Activated T-helper 2 cell treated with anti-CD3 and anti-CD28 coated beads, Interferon-gamma antibody, Interleukin-2, Interleukin-4, amounts not matched to agents 10 μg/mL and 5 μg/mL and 100 μg/mL, durations not matched to agents 14 hours and 24 hours and 36 hours (primary cell): ENCODE measurements at places on chromosomes 16 and 17. TPM values are rescaled to one million over a fixed set of nuclear protein-coding genes. Genes with fewer than 3 reads are reported as not detected.

DNA sequence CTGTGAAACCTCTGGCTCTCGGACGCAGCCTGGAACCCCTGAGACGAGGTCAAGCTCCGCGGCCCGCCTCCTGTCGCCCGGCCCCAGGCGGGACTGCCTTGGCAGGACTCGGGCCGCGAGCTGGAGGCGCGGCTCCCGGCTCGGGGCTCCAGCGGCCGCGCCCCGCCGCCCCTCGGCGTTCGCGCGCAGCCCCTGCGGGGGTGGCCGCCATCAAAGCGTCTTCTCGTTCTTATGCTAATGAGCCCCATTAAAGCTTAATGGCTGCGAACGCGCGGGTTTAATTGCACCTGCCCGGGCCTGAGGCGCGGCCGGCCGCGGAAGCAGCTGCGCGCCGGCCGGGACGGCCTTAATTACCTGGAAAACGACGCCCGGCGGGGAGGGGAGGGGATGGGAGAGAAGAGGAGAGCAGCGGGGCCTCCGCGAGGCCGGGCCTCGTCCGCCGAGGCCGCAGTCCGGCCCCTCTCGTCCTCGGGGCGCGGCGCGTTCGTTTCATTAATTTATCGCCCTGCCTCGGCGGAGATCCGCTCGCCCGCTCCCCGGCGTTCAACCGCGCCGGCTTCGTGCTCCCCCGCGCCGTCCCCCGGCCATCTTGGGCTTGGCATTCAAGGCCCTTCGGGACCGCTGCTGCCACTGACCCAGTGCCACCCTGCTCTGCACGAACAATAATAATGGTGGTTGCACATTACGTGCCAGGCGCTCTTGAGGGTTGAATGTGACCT is 19.2 kb downstream of the RAI1 start:
- H3K4me3 ChIP-seq, result no peak overlapping the region
- H3K4me1 ChIP-seq, result peaks cover 21% of the 10 kb centered on the region
- no peak overlapping the region for H3K27ac ChIP-seq

The IRF8 gene
- total RNA-seq, result 37.8 and 40.1 TPM in 2 replicates

GRCh38 chr17:45575126-45575885 is 84.8 kb upstream of the PLEKHM1 start:
- no peak for DNase-seq
- no peaks in the 10 kb centered on the region for H3K27me3 ChIP-seq
- H3K4me3 ChIP-seq, result no peak overlapping the region
- H3K36me3 ChIP-seq, result peaks cover 42% of the 10 kb centered on the region
- H3K4me1 ChIP-seq, result peaks cover 47% of the 10 kb centered on the region
- H3K27ac ChIP-seq, result peak overlapping the region; percentile 1

DNA sequence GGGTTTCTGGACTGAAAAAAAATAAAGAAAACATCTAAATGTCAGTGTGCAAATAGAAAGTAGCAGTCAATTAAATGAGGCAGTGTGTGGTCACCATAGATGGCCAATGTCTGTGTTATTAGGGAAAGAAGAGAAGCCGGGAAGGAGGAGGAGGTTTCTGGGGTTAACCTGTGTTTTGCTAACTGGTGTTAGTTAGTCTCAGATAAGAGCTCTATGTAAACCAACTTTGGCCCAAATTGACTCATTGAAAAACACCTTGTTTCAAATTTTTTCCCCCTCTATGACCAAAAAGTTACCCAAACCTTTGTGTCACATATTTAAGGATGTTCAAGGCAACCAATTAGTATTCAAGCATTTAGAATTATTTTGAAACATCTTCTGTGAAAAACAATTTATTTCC is 530.9 kb downstream of the MAF start:
- H3K4me1 ChIP-seq, result peaks cover 59% of the 10 kb centered on the region
- H3K4me3 ChIP-seq, result no peak overlapping the region
- no peak for DNase-seq
- H3K27me3 ChIP-seq, result peaks cover 3% of the 10 kb centered on the region

GRCh38 chr16:64791756-64792155 is 330.1 kb downstream of the CDH11 start:
- DNase-seq, result no peak
- no peaks in the 10 kb centered on the region for H3K27me3 ChIP-seq
- H3K27ac ChIP-seq, result no peak overlapping the region
- no peaks in the 10 kb centered on the region for H3K4me1 ChIP-seq

DNA sequence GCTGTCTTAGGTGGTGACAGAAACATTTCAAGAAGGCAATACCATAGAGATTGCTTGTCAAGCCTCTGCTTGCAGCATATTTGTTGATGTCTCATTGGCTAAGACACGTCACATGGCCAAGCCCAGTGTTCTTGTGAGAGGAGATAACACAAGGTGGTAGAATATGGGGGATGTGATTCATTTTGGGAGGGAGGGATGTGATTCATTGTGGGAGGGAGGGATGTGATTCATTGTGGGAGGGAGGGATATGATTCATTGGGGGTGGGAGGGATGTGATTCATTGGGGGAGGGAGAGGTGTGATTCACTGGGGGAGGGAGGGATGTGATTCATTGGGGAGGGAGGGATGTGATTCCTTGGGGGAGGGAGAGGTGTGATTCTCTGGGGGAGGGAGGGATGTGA is 470.5 kb upstream of the SALL1 start:
- H3K27ac ChIP-seq, result no peak overlapping the region
- H3K4me3 ChIP-seq, result no peak overlapping the region
- H3K36me3 ChIP-seq, result no peaks in the 10 kb centered on the region
- H3K27me3 ChIP-seq, result no peaks in the 10 kb centered on the region
- no peaks in the 10 kb centered on the region for H3K4me1 ChIP-seq

The HOXB2 gene
- total RNA-seq, result 22.2 and 23.9 TPM in 2 replicates

- H3K4me3 ChIP-seq, result peak overlapping the region; percentile 51
- DNase-seq, result peak; percentile 69
- H3K36me3 ChIP-seq, result peaks cover 12% of the 10 kb centered on the region
Measured at GRCh38 chr16:79089735-79090284, 510.7 kb downstream of the MAF start.

DNA sequence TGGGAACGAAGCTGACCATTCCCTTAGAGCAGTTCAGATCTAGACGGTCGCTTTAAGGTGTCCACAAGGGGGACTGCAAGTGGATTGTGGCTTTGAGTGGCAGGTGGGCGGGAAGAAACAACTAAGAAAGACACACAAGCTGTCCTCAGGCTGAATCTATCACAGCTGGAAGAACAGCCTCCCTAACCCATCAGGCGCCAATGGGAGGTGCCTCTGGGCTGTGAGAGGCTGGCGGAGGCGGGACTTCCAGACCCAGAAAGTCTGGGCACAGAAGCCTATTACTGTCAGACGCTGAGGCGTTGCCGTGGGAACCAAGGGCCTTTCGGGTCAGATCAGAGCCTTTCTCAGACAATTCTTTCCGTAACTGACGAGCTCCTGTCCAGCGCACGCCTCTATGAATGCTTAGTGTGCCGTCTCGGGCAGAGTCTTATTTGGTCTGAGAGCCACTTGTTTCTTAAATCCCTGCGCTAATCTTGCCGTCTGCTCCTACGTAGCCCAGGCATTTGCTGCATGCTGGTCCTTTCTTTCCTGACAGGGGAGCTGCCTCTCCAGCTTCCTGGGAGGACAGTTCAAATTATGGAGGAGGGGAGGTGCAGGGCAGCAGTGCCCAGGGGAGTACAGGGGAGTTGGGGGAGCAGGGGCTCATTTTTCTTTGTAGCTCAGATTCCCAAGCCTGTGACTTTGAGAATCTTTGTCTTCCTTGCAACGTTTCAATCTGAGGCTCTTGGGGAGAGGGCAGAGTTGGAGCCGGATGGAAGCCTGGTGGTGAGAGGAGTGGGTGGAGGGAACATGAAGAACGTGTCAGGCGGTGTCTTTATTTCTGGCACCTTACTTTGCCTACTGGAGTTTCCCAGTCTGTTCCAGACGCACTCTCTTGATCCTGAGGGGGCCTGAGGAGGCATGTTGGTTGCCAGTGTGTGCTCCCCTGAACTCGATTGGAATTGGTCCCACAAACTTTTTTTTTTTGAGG is 618.7 kb downstream of the KCNJ18 start:
- H3K27ac ChIP-seq, result no peak overlapping the region
- H3K4me3 ChIP-seq, result no peak overlapping the region
- no peaks in the 10 kb centered on the region for H3K4me1 ChIP-seq
- DNase-seq, result no peak
- no peaks in the 10 kb centered on the region for H3K27me3 ChIP-seq
- H3K36me3 ChIP-seq, result no peaks in the 10 kb centered on the region

The KRT27 gene
- total RNA-seq, result not detected in 2 replicates

The CNGB1 gene
- not detected in 2 replicates for total RNA-seq

GRCh38 chr16:84577034-84577803 is 40.7 kb downstream of the COTL1 start:
- no peak overlapping the region for H3K4me3 ChIP-seq
- H3K27ac ChIP-seq, result peak overlapping the region; percentile 40
- peaks cover 73% of the 10 kb centered on the region for H3K36me3 ChIP-seq
- no peaks in the 10 kb centered on the region for H3K27me3 ChIP-seq
- DNase-seq, result no peak
- H3K4me1 ChIP-seq, result peaks cover 43% of the 10 kb centered on the region

The MYCBPAP gene
- total RNA-seq, result 3.1 and 4.4 TPM in 2 replicates

- H3K36me3 ChIP-seq, result peaks cover 41% of the 10 kb centered on the region
- no peak overlapping the region for H3K4me3 ChIP-seq
- no peaks in the 10 kb centered on the region for H3K27me3 ChIP-seq
- H3K4me1 ChIP-seq, result peaks cover 8% of the 10 kb centered on the region
Measured at GRCh38 chr16:19659554-19659953, 58.5 kb downstream of the KNOP1 start.
